ENCODE measurements at places on chromosomes 7 and 10. TPM values are rescaled to one million over a fixed set of nuclear protein-coding genes. Genes with fewer than 3 reads are reported as not detected.

The MMP21 gene
- total RNA-seq = not detected

DNA sequence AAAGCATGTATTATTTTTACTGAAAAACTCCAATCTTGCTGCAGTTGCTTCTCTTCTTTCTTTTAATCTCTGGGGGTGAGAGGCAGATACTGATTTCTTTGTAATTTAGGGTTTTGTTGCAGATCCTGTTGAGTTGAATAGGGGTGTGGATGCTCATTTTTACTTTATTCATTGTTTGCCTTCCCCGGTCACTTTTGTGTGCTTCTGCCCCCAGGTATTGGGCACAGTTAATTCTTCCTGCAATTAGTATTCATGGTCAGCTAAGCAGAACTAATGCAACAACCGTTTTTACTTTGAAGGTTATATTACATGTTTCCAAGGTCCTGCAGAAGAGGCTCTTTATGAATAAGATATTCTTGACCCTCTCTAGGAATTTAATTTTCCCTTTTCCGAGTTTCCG is 96.4 kb downstream of the BUB3 start:
- DNase-seq = no peak

DNA sequence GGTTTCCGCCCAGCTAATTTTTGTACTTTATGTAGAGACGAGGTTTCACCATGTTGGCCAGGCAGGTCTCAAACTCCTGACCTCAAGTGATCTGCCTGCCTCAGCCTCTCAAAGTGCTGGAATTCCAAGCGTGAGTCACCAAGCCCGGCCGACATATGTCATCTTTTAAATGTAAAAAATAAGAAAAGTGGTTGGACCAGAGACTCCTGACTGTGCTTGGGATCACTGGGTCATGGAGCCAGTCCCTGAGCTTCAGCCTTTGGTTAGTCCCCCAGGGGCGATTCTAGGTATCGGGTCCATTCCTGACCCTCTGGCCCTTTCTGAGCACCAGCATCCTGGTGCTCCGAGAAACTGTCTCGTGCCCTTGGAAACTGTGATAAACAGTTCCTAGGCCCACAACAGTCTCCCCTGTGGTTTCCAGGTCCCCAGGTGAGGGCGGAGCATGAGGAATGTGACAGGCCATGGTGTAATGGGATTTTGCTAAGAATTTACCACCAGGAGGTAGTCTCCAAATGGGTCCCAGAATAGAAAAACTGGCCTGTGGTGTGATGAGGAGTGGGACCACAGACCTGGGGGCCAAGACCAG is 32.8 kb downstream of the UBTD1 start:
- DNase-seq = no peak

The CYP2C19 gene
- total RNA-seq = not detected

The NANOS1 gene
- total RNA-seq = 3.9 TPM

- no peak for DNase-seq
Measured at GRCh38 chr10:77317221-77317620, 320.4 kb downstream of the KCNMA1 start.

The DPP6 gene
- total RNA-seq = not detected

The UTF1 gene
- not detected for total RNA-seq

Data from epithelial cell of proximal tubule (primary cell).